Left lung (tissue), 14 donors: ENCODE measurements at places on chromosomes 1 and 21. TPM values are rescaled to one million over a fixed set of nuclear protein-coding genes. Genes with fewer than 3 reads are reported as not detected.

DNA sequence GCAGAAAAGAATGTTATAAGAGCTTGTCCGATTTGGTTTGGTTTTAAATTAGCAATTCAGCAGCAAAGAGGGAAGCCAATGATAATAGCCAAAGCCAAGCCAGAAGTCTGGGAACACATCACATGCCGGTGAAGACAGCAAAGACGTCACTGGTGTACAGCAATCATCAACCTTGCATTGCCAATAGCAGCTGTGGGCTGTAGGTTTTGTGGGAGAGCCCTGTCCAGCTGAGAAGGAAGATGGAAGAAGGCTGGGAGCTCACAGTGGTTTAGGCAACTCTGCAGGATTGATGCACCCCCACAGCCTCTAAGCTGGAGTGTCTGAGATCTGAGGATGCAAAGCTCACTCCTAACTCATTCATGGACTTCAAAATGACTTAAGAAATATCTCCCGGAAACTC is 338.7 kb downstream of the SIPA1L2 start:
- DNase-seq, result no peak
- no peaks in the 10 kb centered on the region for H3K36me3 ChIP-seq
- no peaks in the 10 kb centered on the region for H3K4me1 ChIP-seq
- H3K4me3 ChIP-seq, result no peak overlapping the region

DNA sequence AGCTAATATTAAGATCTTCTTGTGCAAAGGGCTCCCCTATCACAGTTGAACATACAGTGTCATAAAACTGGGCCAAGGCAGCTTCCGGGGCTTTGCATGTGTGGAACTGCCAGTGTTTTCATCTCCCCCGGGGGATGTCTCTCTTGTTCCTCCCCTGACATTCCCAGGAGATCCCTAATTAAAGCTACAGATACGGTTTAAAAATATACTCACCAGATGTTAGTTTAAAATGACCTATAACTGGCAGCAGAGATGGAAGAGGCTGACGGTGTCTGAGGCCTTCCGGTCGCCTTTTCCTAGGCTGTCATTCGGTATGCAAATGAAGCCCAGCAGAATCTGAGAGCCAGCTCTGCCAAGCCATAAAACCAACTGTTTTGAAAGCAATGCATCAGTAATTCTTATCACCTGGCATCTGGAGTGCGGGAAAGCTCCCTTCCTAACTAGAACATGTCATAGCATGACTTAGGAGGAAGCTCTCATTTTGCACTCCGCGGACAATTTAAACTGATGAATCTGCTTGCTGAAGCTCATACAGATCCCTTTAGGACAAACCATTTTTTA is 436.5 kb upstream of the VAMP3 start:
- no peaks in the 10 kb centered on the region for H3K4me1 ChIP-seq
- DNase-seq, result no peak
- H3K27me3 ChIP-seq, result no peaks in the 10 kb centered on the region
- H3K27ac ChIP-seq, result no peak overlapping the region

- no peaks in the 10 kb centered on the region for H3K36me3 ChIP-seq
- no peak for DNase-seq
- peaks cover 8% of the 10 kb centered on the region for H3K27me3 ChIP-seq
- H3K27ac ChIP-seq, result no peak overlapping the region
These were observed 42.0 kb upstream of the PADI2 start for GRCh38 chr1:17161137-17161740.

GRCh38 chr1:41475859-41476567 is 8.5 kb downstream of the EDN2 start:
- H3K4me1 ChIP-seq, result peaks cover 13% of the 10 kb centered on the region
- no peak overlapping the region for H3K27ac ChIP-seq
- no peaks in the 10 kb centered on the region for H3K36me3 ChIP-seq
- no peak for DNase-seq
- no peaks in the 10 kb centered on the region for H3K27me3 ChIP-seq

DNA sequence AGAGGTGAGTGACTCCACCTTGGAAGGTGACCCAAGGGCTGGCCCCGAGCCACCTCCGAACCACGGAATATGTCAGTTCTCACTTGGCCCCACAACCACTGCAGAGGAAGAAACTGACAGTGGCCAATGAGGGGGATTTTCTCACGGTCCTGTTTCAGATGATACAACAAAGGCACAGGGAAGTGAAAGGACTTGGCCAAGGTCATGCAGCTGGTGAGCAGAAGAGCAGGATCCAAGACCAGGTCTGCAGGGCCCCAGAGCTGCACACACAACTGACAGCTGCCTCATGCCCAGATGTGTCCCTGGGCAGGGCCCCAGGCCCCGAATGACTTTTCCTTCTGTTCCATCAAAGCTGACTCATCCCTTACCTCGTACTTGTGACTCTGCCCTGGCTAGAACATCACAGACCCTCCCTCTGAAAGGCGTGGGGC is 25.8 kb upstream of the EVA1B start:
- H3K27ac ChIP-seq, result no peak overlapping the region
- no peaks in the 10 kb centered on the region for H3K36me3 ChIP-seq
- no peak for DNase-seq

The NUDT4B gene
- 0.90 TPM for total RNA-seq

The LRRC71 gene
- total RNA-seq, result 3.5 TPM

GRCh38 chr1:220363196-220363837 is 91.1 kb upstream of the RAB3GAP2 start:
- H3K4me3 ChIP-seq, result no peak overlapping the region
- no peaks in the 10 kb centered on the region for H3K36me3 ChIP-seq
- no peaks in the 10 kb centered on the region for H3K4me1 ChIP-seq
- DNase-seq, result no peak

DNA sequence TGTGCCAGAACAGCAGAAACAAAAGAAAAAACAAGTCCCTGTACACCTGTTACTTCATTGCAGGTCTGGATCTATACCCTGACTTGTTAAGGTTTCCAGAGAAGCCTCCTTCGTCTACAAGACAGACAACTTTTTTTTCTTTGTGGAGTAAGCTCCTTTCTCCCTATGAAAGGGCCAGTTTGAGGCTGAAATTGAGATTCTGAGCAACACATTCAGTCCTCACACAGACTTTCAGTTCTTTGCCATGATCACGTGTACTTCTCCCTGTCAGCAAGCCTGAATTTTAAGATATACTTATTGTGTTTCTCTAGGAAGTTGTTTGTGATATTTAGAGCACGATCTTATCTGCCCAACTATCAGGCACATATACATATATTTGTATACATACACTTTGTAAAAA is 374.0 kb downstream of the NTNG1 start:
- no peaks in the 10 kb centered on the region for H3K4me1 ChIP-seq
- H3K27me3 ChIP-seq, result no peaks in the 10 kb centered on the region
- H3K36me3 ChIP-seq, result no peaks in the 10 kb centered on the region
- H3K4me3 ChIP-seq, result no peak overlapping the region
- H3K27ac ChIP-seq, result no peak overlapping the region

The CHODL gene
- 0.32 TPM for total RNA-seq

The OR10X1 gene
- not detected for total RNA-seq

The CR1 gene
- total RNA-seq, result 37.4 TPM

- no peaks in the 10 kb centered on the region for H3K27me3 ChIP-seq
- no peak overlapping the region for H3K27ac ChIP-seq
- no peaks in the 10 kb centered on the region for H3K36me3 ChIP-seq
- H3K4me3 ChIP-seq, result no peak overlapping the region
These were observed 433.1 kb downstream of the PCP4 start for GRCh38 chr21:40300300-40300699.

The ELAPOR1 gene
- total RNA-seq, result 2.4 TPM

DNA sequence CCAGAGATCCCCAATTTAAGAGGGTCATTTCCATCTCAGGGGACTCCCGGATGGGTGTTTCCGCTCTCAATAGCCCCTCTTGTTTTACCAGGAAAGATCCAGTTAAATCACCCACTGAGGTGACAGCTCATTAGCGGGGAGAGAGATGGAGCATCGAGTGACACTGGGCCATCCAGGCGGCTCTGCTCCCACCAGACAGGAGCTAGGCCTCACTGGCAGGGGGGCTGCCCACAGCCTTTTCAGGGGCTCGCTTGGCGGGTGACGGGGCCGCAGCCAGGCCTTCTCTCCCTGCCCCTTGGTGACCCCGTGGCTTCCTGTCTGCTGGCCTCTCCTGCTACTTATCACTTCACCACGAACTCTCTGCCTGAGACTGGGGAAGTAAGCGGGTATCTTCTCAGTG is 26.7 kb upstream of the SPSB1 start:
- H3K4me1 ChIP-seq, result no peaks in the 10 kb centered on the region
- H3K4me3 ChIP-seq, result no peak overlapping the region
- H3K27me3 ChIP-seq, result no peaks in the 10 kb centered on the region
- peaks cover 68% of the 10 kb centered on the region for H3K36me3 ChIP-seq
- no peak for DNase-seq
